ENCODE measurements at places on chromosomes 2 and 18.

DNA sequence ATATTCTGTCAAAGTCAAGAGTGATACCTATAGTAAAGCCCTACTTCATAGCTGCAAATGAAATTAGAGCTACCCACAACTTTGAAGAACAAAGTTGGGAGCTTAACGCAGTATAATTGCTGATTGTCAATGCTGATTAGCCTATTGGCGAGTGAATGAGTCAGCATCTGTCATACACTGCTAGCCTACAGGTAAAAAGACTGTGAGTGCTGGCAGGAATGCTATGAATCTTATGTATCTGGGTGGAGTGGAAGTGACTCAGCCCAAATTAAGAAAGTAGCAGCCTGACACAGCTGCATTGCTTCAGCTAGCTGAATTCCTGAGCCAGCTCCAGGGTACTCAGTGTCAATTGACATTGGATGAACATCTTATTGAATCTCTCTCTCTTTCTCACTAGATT lies 179.4 kb upstream of the DCC start:
- DNase-seq, result no peak

DNA sequence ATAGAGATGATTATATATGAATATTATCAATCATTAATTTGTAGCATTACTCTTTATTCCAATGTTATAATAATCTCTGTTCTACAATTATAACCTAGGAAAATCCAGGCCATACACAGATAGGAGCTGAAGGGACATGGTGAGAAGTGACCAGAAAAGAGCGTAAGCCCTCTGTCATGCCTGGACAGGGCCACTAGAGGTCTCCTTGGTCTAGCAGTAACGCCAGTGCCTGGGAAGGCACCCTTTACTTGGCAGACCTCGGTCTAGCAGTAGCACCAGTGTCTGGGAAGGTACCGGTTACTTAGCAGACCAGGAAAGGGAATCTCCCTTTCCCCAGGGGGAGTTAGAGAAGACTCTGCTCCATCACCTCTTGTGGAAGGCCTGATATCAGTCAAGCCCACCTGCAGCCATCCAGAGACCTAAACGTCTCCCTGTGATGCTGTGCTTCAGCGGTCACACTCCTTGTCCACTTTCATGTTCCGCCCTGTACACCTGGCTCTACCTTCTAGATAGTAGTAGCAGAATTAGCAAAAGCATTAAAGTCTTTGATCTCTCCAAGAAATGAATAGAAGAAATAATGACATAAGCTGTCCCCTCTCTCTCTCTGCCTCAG lies 447.5 kb upstream of the FSIP2 start:
- DNase-seq, result peak; percentile 10

DNA sequence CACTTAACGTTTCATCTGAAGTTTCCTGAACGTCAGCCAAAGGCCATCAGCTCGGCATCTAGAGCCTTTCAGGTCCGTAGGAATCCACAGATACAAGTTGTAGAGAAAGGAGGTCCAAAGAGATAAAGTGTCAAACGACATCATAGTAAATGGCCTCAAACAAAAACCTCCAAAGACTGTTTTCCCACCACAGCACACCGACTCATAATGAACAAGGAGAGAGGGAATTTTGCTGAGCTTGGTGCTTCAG lies 150.3 kb downstream of the PXDN start:
- no peak for DNase-seq

GRCh38 chr2:207160115-207160514 lies 5.6 kb downstream of the KLF7 start:
- DNase-seq, result peak; percentile 47
